Uterus (tissue), 4 donors: ENCODE measurements at places on chromosomes 6 and 20.

DNA sequence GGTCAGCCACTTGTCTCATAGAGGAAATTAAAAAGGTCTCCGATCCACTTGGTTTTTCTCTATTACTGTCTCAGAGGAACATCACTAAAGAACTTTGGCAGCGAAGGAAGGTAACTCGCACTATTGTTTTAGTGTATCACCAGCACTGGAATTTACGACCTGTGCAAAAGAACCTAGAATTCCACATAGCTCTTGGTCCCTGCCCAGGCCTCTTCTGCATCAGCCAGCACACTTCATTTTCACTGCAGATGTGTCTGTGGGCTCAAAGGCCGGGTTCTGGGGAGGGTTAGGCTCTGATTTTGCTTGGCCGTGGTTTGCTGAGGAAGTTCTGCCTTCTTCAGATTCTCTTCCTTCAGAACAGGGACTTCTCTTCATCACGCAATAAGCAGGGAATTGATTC lies 102.8 kb upstream of the TMEM181 start:
- no peak for DNase-seq

- DNase-seq: no peak
Measured at GRCh38 chr6:93210908-93211307, 208.5 kb downstream of the EPHA7 start.

- no peak for DNase-seq
Measured at GRCh38 chr6:44529146-44529905, 141.8 kb downstream of the CDC5L start.

DNA sequence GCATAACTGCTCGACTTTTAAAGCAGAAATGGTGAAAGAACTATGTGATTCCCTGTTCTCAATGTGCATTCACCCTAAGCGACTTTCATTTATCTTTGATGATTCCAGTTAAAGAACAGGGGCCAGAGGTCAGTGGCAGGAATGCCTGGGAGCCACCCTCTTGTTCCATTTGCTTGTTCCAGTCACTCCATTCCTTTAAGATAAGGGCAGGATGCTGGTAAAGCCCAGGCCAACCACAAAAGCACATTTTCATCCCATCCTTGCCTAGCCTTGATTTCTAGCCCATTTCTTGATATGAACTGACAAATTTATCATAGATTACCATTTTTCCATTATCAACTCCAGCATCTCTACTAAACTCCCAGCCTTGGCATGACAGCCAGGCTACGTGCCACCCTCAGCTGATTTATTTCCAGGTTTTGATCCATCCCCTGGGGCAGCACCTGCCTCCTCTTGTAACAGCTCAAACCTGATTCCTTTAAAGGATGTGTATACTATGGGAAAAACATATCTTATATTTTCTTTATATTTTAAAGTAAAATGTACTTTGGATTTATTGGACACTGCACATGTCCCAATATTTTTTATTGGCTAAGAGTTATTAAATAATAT lies 19.2 kb downstream of the HMGN3 start:
- DNase-seq: no peak

DNA sequence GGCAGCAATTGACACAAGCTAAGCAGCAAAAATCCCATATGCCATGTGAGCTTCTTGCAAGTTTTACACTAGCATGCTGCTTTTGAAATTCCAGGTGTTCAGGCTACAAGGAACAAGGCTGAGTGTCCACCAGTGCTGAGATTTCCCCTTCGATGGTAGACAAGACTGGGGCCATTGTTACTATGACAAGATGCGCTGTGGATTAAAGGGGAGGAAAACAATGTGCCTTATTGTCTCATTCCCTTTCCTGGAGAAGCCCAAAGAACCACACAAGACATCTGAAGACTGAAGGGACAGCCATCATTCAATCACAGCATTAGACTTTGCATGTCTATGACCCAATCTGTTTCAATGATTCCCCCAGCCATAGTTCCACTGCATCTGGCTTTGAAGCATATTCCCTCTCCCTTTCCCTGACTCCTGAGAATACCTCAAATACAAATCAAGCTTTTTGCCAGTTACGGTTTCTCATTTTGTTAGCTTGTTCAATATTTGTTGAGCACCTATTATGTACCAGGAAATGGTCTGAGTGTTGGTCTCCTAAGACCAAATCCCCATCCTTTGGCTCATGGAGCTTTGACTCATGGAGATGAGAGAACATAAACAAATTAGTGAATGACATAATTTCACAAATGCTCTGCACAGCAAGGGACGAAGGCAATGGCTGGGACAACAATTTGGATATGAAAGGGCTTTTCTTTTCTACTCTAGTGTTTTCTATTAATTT lies 23.4 kb upstream of the SCGN start:
- no peak for DNase-seq

DNA sequence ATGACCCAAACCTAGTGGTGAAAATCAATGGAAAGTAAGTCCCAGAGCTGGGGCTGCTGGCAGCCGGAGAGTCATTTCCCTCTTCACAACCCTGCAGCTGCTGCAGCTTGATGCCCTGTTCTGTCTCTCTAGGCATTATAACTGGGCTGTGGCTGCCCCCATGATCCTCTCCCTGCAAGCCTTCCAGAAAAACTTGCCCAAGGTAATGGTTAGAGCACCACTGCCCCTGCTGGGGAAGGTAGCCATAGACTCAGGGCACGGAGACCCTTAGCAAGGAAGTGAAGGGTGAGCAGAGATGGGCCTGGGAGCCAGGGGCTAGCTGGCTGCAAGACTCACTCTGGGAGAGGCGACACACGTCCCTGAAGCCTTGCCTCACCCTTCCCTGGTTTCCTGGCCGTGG lies 12.0 kb downstream of the LPIN3 start:
- DNase-seq: no peak

GRCh38 chr6:37942606-37943376 lies 123.3 kb downstream of the ZFAND3 start:
- DNase-seq: no peak

DNA sequence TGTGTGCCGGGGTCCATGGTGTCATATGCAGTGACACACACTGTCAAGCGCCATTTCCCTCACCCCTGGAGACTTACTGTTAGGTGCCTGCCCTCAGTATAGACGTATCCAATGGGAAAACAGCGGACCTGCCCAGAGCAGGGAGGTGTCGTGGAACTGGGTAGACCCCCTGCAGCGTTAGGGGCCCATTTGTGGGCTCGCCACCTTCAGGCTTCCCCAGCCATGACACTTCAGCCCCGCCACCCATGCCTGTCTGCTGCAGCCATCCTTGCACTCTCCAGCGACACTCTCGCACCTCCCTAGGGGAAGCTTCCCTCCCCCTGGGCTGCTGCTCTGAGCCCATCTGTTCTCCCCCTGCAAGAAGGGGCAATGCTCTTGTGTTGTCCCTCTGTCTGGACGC lies 43.2 kb downstream of the STK35 start:
- DNase-seq: no peak

DNA sequence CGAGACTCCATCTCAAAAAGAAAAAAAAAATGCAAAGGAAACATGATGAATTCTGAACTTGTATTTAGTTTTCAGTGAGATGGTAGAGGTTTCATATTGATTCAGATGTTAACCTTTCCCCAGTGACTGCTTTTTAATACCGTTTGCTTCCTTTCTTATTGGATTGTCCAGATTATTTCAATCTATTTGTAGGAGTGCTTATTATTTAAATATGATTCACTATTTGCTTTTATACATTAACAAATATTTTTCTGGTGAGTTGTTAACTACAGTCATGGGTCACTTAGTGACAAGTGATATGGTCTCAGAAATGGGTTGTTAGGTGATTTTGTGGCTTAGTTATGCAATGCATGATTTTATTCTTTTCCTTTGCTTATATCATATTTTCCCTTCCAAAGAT lies 8.4 kb downstream of the PI3 start:
- no peak for DNase-seq

GRCh38 chr6:35160642-35161041 lies 19.5 kb upstream of the TCP11 start:
- DNase-seq: no peak

- no peak for DNase-seq
Measured at GRCh38 chr20:16428112-16428511, 145.1 kb downstream of the KIF16B start.

GRCh38 chr20:61117725-61118124 lies 134.3 kb upstream of the CDH4 start:
- DNase-seq: no peak

GRCh38 chr6:118719351-118720124 lies 68.1 kb upstream of the CEP85L start:
- no peak for DNase-seq

DNA sequence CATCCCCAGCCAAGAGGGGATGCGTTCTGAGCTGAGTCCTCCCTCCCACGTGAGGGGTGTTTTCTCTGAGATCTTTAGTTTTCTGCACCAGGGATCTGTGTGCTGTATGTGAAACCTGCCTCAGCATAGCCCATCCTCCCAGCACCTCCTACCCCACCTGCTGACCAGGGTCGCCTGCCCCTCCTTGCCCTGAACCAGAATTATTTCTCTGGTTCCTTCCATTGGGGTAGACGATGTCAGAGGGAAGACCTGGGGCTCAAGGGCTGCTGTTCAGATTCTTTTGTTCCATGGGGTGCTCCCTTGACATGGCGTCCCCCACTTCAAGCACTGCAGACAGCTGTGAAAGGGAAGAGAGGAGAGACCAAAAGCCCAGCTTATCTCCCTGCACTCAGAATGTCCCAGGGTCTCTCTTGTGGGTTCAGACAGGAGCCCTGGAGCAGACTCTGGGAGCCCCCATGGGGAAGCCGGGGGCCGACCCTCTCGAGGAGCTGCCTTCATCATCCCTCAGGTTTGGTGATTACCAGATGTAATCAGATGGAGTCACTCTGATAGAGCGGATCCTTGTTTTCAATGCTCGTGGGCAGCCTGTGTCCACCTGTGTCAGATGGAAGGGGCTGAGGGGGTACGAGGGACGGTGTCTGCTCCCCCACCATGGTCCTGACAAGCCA lies 74.3 kb downstream of the ERMARD start:
- no peak for DNase-seq

DNA sequence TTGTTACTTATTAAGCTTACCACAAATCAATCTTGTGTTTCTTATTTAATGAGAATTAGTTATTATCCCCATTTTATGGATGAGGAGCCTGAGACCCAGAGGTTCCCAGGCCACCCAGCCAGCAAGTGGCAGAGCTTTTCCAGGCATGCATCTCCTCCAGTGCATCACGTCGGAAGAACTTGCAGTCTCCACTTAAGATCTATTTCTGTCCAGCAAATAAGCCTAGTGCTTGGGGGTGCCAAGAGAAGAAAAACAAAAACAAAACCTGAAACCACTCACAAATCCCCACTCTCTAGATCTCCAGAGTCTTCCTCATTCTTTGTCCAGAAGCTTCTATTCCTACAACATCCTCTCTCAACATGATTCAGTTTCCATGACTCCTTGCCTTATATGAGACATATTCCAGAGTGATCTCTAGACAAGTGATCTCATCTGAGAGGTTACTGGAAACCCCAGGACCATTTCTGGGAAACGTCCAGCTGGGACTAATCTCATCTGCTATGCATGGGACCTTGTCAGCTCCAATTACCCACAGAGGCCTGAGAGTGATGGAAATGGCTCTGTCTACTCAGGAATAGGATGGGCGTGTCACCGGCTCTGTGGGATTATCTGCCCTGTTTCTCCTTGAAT lies 4.1 kb downstream of the GUCA1B start:
- DNase-seq: no peak

- no peak for DNase-seq
Measured at GRCh38 chr6:91098006-91098405, 511.1 kb upstream of the MAP3K7 start.

DNA sequence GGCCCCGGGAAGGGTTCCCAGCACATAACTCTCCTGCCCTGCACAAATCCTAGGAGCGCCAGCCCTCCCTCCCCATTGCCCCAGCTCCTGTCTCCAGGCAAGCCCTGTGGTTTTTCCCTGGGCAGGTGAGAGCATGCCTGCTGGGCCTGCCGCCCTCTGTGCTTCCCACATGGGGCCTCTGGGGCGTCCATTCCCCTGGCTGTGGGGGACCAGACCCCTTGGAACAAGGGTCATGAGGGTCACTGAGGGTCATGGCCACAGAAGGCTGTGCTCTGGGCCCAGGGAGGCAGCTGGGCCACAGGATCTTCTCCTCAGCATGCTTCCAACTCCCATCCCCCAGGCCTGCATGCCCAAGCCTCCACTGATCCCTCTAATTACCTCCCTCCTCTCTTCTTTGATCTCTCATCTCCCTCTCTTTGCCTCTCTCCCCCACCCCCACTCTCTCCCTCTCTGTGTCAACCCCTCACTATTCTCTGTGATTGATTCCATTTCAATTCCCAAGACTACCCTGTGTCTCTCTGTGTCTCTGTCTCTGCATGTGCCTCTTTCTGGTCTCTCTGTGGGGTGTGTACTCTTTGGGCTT lies 6.1 kb downstream of the MDFI start:
- no peak for DNase-seq

GRCh38 chr20:60558486-60558885 lies 600.3 kb downstream of the CDH26 start:
- DNase-seq: no peak

DNA sequence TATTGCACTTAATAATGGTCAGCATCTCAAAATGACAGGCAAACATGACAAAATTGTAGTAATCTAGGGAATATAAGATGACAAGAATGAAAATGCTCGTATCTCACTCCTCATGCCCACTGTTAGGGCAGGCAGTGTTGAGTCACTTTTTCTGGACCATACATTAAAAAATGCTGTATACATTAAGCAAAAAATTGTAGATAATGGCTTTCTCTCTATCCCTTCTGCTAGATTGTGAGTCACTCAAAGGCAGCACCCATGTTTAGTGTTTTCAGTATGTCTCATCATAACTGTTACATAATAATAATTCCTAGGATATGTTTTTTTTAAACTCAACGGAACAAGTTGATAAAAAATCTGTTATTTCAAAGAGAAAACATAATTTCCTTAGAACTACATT lies 199.3 kb downstream of the TENT5A start:
- no peak for DNase-seq

- no peak for DNase-seq
Measured at GRCh38 chr6:110490110-110490509, 13.7 kb upstream of the SLC22A16 start.

GRCh38 chr6:143362192-143362558 lies 88.3 kb downstream of the ADAT2 start:
- no peak for DNase-seq

- no peak for DNase-seq
Measured at GRCh38 chr20:20712004-20712473, 405 bp downstream of the RALGAPA2 start.

- no peak for DNase-seq
Measured at GRCh38 chr6:150243620-150244314, 100.9 kb downstream of the PPP1R14C start.

- DNase-seq: no peak
Measured at GRCh38 chr20:62890444-62890843, 28.8 kb upstream of the TCFL5 start.

- DNase-seq: no peak
Measured at GRCh38 chr6:33720998-33721397, 9.5 kb upstream of the UQCC2 start.

- DNase-seq: no peak
Measured at GRCh38 chr6:145400508-145400907, 334.8 kb downstream of the EPM2A start.
